ENCODE measurements at places on chromosomes 1 and 21.

- DNase-seq, result no peak
These were observed 121.8 kb downstream of the NTNG1 start for GRCh38 chr1:107262467-107263286.

DNA sequence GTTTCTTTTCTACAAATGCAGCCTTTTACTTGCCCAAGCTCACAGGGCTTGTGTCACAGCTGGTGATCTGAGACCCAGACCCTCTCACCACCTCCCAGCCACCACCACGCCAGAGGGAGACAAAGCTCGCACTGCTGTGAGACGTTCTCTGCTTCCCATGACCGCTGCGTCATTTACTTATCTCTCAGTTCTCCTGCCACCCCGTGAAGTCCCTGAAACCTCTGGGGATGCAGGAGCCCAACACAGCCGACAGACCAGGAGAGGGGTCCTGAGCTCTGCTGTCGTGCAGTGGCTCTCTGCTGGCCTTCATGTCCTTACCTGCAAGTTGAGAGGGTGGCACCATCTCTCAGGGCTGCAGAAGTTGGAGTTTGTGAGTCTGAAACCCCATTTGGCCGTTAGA lies 77.7 kb downstream of the SLC16A1 start:
- DNase-seq, result no peak

GRCh38 chr1:70410604-70411359 lies at the start of gene CTH:
Gene CTH, plus strand, starts transcription at chr1:70411268. Its CDS starts 148 bp downstream, at chr1:70411416.
- peak; percentile 84 for DNase-seq

GRCh38 chr1:168555508-168556046 lies 11.8 kb upstream of the XCL2 start:
- no peak for DNase-seq

Measured in activated T-cell treated with anti-CD3 and anti-CD28 coated beads for 24 hours (primary cell).